Activated CD4-positive, alpha-beta T cell treated with anti-CD3 and anti-CD28 coated beads, Interleukin-2, Interleukin-6, amounts not matched to agents 100 ng/mL and 50 ng/mL, durations not matched to agents 16 hours and 8 hours (primary cell): ENCODE measurements at places on chromosomes 5 and 9.
A peak's percentile ranks its signal among the peaks of the same experiment; 100 is the strongest.

GRCh38 chr5:5416733-5417132 is 5.7 kb upstream of the ICE1 start:
- no peak for DNase-seq

DNA sequence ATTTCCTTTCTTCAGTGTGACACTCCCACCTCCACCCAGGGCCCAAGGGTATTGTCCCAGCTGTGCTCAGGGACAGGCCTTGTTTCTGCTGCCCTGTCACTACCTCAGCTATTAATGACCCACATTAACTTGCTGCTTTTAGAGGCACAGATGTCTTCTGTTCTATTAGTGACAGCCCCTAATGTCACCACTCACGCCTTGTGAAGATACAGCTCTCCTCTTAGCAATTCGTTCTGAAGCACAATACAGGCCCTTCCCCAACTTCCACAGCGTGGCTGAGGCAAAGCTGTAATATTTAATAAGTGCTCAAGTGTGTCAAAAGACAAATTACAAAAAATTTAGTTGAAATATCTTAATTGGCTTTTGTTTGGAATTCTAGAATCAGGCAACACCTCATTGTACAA is 44.7 kb upstream of the HMGCS1 start:
- no peak for DNase-seq

DNA sequence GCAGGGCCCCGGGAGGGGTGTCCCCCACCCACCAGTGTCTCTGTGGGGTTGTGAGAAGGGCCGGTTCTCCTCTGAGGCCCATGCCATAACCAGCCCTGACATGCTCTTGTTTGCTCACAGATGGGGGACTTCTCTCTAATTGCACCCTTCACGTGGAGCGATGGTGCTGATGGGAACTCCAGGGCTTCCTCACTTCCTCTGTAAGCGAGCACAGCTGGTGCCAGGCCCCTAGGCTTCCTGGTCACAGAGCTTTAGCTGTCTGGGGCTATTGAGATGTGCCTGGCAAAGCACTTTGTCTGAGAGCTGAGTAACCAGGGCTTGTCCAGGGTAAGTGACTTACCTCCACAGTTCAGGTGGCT is 36.4 kb downstream of the PHF2 start:
- peak; percentile 12 for DNase-seq

DNA sequence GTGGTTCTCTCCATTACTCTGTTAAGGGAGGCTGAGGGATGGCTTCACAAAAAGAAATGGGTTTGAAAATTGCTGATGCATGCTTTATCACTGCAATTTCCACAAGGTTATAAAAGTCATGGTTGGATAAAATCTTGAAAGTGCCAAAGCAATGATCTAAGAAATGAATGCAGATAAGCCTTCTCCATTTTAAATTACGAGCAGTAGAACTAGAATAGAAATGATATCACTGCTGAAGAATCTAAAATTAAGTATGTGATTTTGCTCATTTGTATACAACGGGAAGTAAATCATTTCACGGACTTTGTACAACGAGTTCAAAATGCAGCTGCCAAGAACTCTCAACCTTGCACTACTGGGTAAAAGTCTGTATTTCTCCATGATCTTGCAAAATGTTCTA is 299.0 kb downstream of the PRELID2 start:
- no peak for DNase-seq

DNA sequence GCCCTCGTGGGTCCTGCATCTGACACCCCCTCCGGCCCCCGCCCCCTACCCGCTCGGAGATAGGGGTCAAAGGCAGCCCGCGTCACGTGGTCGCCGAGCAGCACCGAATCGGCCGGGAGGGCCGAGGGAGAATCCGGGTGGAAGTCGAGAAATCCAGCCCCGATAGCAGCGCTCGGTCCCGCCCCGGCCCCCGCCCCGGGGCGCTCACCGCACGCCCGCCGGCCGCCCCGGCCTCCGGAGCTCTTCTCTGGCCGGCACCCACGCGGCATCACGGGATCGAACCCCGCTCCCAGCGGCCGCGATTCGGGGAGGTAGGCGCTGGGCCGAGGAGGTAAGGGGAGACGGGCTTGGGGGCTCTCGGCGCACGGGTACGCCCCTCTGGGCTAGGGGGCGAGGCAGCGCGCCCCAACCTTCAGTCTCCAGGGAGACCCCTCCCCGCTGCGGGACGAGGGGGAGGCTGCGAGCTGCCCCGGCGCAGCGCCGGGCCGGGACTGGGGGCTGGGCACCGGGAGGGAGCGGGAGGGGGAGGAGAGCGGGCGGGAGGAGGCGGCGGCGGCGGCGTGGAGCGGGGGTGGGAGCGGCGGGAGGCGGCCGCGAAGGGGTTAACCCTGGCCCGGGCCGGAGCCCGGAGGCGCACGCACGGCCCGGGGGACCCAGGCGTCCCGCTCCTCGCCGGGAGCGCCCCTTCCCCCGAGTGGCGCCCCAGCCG is 22.1 kb upstream of the NDST1 start:
- peak; percentile 16 for DNase-seq

DNA sequence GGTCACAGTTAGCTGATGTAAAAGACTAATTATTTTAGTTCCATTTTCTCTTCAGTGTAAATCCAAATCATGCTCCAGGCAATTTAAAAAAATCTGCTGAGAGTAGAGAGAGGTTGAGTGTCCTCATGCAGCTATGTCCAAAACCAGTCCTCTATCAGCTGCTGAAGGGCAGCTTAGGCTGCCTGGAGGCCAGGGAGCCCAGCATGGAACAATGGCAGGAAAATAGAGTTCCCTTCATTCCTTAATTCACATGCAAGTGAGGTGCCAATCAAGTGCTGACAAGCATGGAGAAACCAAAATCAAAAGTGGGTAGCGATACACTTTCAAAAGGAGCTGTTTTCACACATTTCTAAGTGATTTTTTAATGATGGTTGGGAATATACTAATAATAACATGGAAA is 78.3 kb upstream of the POU5F2 start:
- no peak for DNase-seq

GRCh38 chr9:133189826-133190225 is 19.2 kb downstream of the OBP2B start:
- no peak for DNase-seq

DNA sequence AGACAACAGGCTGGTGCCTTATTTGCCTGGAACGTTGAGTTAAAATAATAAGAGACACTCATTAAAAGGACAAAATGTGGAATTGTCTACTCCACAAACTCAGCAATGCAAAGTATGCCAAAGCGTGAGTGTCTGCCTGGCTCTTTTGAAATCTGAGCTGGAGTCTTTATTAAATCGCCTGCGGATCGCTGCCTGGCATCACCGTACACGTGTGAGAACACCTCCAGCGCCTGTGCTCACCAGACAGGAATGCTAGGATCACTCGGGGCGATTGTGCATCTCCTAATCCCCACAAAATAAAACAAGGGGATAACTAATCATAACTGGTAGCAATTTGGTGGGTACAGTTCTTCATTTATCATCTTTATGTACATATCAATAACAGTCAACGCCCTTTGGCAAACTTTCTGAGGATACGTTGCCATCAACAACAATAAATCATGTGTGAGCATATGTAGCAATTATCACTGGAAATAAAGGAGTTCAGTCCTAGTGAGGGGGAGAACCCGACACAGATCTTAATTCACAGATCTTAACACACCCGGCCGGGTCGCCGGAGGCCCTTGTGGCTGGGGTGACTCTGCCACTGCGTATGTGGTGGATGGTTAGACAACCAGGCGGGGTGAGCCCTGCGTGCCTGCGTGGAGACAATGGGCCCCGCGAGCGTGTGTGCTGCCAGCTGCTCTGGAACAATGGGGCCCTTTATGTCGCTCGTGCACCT is 284.9 kb upstream of the IRX1 start:
- DNase-seq = no peak

DNA sequence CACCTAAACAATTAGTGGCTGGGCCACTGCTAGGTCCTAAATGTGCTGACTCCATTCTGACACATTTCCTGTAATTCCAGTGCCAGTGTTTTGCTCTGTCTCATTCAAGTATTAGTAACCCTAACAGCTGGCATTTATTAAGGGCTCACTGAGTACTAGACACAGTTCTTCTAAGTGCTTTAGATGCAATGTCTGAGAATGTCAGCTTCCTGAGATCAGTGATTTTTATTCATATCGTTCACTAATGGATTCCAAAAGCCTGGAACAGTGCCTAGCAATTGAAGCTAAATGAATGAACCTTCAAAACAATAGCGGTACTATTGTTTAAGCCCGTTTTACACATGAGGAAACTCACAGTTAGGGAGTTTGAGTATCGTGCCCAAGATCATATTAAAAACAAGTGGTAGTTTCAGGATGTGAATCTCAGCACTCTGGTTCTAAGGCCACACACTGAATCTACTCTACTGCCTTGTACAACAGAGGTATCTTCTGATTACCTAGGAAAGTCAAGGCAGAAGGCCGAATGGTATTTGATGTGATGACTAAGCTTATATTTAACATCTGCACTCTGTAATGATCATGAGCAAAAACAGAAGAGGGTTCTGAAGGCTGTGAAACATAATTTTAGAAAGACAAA is 304.0 kb downstream of the PJA2 start:
- DNase-seq = no peak

- no peak for DNase-seq
Measured at GRCh38 chr5:68048516-68048915, 167.0 kb upstream of the PIK3R1 start.

DNA sequence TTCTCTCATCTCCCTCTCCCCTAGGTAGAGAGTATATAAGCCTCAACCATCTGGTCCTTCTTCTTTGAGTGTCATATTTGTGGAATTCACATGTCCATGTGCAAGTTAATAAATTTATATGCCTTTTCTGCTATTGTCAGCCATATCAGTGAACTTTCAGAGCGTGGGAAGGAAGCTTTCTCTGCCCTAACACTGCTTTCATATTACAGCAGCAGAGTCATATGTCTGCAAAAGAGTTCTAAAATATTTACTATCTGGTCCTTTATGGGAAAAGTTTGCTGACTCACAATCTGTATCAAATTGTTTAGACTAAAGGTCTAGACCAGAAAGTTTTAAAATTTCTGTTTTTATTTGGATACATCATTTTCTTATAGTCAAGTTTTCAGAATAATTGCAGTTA is 669.0 kb downstream of the LRRC70 start:
- no peak for DNase-seq

GRCh38 chr9:80091526-80091925 is 519.8 kb downstream of the TLE4 start:
- no peak for DNase-seq
